CD4-positive, alpha-beta memory T cell (primary cell): ENCODE measurements at places on chromosomes 12 and 14.

DNA sequence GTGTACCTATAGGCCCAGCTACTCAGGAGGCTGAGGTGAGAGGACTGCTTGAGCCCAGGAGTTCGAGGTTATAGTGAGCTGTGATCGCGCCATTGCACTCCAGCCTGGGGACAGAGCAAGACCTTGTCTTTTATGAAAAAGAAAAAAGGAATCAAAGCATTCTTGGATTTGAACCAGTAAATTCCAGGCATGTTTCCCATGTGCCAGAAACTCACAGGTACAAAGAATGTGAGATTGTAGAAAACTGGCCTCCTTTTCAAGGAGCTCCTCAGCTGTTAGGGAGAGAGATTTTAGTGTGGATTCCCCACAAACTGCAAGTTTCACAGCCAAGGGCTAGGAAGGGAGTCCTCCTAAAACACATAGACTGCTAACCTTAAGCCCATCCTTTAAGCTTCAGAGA is 95.0 kb downstream of the FOXN4 start:
- no peak for DNase-seq

GRCh38 chr12:77891518-77892147 is 60.9 kb downstream of the NAV3 start:
- no peak for DNase-seq

- no peak for DNase-seq
Measured at GRCh38 chr12:123102366-123102765, 48.5 kb downstream of the PITPNM2 start.

DNA sequence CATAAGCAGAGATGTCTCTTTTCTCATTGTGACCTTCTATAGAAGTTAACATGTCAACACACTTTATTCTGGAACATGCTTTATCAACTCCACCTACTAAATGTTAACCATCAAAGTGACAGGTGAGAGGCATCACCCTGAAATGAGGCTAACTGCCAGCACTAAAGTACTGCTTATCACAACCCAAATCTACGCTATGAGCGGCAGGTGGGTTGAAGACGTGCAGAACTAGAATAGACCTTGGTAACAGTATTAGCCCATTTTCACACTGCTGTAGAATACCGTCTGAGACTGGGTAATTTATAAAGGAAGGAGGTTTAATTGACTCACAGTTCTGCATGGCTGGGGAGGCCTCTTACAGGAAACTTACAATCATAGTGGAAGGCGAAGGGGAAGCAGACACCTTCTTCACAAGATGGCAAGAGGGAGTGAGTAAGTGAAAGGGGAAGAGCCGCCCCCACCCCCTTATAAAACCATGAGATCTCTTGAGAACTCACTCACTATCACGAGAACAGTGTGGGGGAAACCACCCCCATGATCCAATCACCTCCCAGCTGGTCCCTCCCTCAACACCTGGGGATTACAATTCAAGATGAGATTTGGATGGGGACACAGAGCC is 359.0 kb downstream of the SEC23A start:
- DNase-seq, result no peak

GRCh38 chr14:29724991-29725390 is 202.7 kb downstream of the PRKD1 start:
- DNase-seq, result no peak

DNA sequence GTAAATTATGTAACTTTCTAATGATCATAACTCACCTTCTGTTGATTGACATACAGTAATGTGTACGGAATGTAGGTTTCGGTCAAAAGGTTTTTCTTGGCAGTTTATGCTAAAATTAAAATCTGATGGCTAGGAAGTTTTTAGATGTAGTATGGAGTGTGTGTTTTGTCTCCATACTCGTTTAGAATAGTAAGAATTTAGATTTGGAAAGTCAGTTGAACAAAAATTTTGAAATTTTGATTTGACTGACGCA is 859 bp downstream of the PALS1 start:
- no peak for DNase-seq

DNA sequence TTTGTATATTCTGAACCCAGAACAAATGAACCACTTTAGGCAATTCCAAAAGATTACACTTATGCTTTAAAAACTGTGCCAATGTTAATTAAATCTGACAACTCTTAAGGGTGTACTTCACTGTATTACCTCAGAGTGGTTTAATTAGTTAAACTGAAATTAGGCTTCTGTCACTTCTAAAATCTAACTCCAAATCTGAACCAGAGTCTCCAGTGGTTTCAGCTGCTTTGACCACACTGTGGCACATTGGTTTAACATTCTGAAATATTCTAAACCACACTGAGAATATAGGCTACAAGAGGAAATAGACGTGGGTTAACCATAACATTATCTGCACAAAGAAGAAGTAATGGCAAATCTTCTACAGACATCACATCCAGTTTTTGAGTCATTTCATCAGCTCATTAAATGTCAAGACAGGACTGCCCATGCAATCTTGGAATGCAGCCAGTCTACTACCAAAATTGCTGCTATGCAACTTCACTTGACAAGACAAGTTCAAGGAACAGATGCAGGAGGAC is 94.8 kb downstream of the LRP6 start:
- peak; percentile 17 for DNase-seq

GRCh38 chr14:80275208-80275850 is 64.0 kb upstream of the DIO2 start:
- no peak for DNase-seq

- no peak for DNase-seq
Measured at GRCh38 chr12:2378835-2379330, 326.1 kb downstream of the CACNA1C start.

GRCh38 chr12:64627771-64628170 is 17.5 kb downstream of the RASSF3 start:
- no peak for DNase-seq

- DNase-seq, result no peak
Measured at GRCh38 chr12:126457776-126458175, 1392.5 kb downstream of the AACS start.

GRCh38 chr14:104290058-104290667 is 151.8 kb downstream of the KIF26A start:
- DNase-seq, result no peak

GRCh38 chr12:129635021-129635685 is 268.7 kb downstream of the TMEM132D start:
- DNase-seq, result no peak

DNA sequence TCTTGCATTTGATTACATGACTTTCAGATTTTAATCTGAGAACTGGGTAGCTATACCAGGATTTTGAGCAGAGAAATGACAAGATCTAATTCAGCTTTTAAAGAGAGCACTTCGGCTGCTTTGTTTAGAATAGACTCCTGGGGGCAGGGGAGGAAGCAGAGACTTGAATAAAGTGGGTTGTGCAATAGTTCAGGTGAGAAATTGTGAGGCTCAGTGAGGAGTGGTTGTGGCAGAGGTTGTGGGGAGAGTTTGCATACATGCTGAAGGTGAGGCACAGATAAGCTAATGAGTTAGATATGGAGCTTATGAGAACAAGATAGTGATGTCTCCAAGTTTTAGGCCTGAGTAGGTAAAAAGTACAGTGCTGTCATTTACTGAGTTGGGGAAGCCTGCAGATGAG is 281.4 kb downstream of the FLRT2 start:
- no peak for DNase-seq

- DNase-seq, result no peak
Measured at GRCh38 chr12:48084066-48084465, 21.8 kb downstream of the SENP1 start.

DNA sequence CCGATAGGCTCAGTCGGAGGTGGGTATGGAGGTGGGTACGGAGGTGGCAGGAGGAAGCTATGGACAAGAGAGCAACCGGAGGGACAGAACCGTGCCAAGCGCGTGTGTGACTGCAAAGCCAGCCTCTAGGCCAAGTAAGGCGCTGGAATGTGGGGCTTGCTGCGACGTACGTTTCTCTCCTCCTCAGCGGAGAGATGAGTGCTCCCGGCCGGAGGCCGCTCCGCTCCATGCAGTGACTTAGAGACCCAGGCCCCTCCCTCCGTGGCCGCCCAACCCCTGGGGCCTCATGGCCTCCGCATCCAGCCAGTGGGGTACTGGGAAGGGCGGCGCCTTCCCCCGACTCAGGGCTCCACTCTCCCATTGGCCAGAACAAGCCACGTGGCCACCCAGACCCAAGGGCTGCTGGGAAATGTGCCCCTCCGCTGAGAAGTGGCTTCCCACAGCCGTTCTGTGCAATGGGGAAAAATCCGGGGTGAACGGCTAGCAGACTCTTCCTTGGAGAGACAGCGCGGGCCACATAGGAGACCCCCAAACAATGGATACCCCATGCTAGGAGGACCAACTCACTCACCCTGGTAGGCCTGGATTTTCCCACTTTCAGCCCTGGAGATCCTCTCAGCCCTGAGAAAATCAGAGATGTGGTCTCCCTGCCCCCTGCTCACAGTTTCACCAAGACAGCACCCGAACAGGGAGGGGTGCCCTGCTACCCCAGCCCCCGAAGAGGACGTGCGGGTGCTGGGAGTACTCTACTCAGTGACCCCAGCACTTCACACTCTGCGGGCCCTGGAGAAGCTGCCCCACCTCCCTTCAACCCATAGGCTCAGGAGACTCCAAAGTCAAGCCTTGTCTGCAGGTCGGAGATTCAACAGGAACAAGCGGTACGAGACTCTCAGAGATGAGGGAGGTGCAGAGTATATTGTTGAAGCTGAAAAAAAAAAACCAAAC is 66.7 kb downstream of the RIMBP2 start:
- no peak for DNase-seq

DNA sequence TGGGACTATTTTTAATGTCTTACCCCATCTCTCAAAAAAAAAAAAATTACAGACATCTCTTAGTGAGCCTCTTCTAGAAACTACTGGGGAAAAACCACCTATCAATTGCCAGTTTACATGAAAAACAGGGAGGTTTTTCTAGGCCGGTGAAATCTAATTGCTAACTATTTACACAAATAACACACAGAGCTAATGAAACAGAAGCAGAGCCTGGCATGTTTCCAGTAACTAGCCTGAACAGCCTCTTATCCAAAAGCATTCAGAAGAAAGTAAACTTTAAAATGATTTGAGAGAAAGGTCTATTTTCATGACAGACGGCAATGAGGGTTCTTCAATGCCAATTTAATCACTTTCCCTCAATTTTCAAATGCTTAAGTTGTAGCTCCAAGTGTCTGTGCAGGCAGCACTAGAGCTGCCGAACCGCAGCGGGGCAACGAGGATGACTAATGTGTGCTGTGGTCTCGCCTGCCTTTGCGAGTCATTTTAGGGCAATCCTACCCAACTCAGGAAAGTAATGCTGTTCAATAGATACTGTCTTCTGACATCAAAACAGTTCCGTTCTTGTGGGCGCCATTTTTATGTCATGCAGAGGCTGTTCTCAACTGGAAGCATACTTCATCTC is 84.6 kb downstream of the SETD3 start:
- DNase-seq, result peak; percentile 69

DNA sequence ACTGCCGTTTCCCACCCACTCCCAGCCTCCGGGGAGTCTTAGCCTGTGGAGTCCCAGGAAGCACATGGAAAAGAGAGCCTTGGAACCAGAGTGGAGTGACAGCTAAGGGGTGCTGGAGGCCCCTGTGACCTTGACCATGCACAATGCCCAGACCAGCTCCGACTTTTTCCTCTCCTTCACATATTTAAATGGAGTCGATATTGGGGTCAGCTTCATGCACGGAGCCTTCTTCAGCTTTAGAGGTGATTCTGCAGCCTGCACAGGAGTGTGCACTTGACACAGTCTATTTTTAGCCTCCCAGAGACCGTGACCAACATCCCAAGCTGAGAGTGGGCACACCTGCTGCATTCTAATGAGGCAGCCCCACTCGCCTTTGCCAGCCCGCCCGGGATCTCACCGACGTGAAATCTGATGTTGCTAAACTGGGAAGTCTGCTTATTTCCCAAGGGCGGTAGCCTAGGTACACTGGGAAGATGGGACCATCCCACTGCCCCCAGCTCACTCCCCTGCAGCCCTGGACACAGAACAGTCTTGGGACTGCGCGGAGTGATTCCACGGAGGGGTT is 47.5 kb downstream of the PRMT8 start:
- no peak for DNase-seq

- no peak for DNase-seq
Measured at GRCh38 chr12:63348556-63348955, 197.6 kb upstream of the AVPR1A start.

GRCh38 chr12:630656-631632 is 32.3 kb downstream of the NINJ2 start:
- peak; percentile 68 for DNase-seq

GRCh38 chr12:59382282-59383078 is 213.3 kb upstream of the SLC16A7 start:
- no peak for DNase-seq

- DNase-seq, result no peak
Measured at GRCh38 chr14:35020713-35021112, 25.4 kb upstream of the FAM177A1 start.

DNA sequence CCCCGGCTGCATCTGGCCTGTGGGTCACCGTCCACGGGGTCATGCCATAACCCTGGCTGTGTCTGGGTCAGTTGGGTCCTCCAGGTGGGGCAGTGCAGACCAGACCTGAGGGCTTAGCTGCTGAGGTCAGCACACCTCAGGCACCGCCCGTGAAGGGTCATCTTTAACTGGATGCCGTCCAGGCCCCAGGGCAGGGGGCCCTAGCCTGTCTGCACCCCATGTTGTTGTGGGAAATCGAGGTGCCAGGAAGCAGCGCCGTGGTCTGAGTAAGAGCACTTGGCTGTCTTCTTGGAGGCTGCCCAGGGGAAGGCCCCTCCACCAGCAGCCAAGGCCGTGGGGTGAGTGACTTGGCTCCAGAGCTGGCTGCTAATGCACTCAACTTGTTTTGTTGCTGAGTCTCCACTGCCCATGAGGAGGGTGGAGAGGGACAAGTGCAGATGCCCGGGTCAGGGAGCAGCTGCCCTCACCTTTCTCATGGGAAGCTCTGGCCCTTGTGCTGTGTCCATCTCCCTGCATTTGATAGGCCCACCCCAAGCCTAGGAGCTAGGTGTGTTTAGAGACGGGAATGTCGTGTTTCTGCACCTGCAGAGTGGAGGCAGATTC is 317.2 kb downstream of the TMEM121 start:
- no peak for DNase-seq

GRCh38 chr14:69606258-69607184 is 4.9 kb upstream of the SUSD6 start:
- DNase-seq, result no peak

- no peak for DNase-seq
Measured at GRCh38 chr14:75404847-75405246, 23.0 kb upstream of the JDP2 start.

DNA sequence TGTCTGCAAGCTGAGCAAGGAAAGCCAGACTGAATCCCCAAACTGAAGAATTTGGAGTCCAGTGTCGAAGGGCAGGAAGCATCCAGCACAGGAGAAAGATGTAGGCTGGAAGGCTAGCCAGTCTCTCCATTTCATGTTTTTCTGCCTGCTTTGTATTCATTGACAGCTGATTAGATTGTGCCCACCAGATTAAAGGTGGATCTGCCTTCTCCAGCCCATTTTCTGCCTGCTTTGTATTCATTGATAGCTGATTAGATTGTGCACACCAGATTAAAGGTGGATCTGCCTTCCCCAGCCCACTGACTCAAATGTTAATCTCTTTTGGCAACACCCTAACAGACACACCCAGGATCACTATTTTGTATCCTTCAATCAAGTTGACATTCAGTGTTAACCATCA is 85.3 kb downstream of the PLBD1 start:
- DNase-seq, result no peak
